Activated naive CD4-positive, alpha-beta T cell treated with anti-CD3 and anti-CD28 coated beads, Interleukin-2, amount 50 U/mL, for 16 hours (primary cell): ENCODE measurements at places on chromosomes 11 and 22.

- no peak for DNase-seq
Observed at GRCh38 chr11:12246147-12246546, 131.2 kb upstream of the PARVA start.

- DNase-seq: peak; percentile 59
Observed at GRCh38 chr11:118917481-118918127, 8.1 kb downstream of the BCL9L start.

GRCh38 chr11:69442807-69443137 is 38.7 kb upstream of the LINC01488 start:
- no peak for DNase-seq

GRCh38 chr22:36913427-36914389 is at the start of gene CSF2RB:
Gene CSF2RB (plus strand): TSS chr22:36913628. CDS start chr22:36922208, 8,580 bp downstream.
- no peak for DNase-seq

GRCh38 chr11:2118677-2119076 is 20.5 kb downstream of the IGF2 start:
- DNase-seq: no peak

DNA sequence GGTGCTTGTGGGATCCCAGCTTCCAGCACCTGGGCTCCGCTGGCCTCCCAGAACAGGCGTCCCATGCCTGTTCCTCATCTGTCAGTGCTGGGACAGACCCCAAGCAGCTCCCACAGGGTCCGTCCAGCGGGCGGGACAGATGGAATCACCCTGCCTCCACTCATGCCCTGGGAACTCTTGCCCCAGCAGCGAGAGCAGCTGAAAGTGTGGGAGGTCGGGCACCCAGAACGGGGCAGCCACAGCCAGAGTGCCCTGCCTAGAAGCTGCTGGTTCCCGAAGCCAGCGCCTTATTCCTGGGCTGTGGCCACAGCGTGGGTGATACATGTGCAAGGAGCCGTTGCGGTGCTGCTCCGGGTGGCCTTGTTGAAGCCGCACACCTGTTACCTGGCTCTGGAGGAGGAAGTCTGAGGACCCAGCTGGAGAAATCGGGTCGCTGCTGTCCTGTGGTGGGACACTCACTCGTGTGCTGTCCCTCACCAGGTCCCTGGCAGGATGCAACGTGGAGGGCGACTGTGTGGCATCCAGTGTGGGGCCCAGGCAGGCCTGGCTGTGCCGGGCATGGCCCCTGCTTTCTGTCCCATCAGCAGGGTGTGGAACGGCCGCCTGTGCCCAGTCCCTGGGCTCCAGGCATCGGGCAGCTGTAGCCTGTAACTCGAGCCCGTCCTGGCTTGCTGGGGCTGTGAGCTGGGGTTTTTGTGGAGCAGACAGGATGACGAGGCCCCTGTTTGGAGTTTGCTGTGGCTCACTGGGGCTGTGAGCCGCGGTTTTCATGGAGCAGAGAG is 16.2 kb downstream of the GRAMD4 start:
- no peak for DNase-seq

DNA sequence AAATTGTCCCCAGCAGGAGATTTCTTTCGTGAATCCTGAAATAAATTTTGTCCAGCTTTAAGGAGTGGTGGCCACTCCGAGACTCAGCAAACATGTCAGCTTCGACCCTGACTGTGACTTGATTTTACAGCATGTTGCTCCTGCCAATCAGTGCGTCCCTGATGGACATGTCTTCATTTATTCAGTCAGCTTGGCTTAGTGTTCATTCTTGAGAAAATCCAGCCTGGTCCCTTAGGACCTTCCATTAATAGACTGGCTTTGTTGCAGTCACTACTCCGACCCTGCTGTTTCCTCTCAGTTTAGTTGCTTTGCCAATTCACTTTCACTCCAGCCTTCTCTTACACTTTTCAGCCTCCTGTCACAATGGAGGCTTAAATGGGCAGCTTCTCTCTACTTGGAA is 30.5 kb downstream of the TMPRSS5 start:
- DNase-seq: no peak

- no peak for DNase-seq
Observed at GRCh38 chr22:38645430-38645829, 10.8 kb downstream of the FAM227A start.

GRCh38 chr11:77510095-77510494 is 36.2 kb upstream of the PAK1 start:
- no peak for DNase-seq

DNA sequence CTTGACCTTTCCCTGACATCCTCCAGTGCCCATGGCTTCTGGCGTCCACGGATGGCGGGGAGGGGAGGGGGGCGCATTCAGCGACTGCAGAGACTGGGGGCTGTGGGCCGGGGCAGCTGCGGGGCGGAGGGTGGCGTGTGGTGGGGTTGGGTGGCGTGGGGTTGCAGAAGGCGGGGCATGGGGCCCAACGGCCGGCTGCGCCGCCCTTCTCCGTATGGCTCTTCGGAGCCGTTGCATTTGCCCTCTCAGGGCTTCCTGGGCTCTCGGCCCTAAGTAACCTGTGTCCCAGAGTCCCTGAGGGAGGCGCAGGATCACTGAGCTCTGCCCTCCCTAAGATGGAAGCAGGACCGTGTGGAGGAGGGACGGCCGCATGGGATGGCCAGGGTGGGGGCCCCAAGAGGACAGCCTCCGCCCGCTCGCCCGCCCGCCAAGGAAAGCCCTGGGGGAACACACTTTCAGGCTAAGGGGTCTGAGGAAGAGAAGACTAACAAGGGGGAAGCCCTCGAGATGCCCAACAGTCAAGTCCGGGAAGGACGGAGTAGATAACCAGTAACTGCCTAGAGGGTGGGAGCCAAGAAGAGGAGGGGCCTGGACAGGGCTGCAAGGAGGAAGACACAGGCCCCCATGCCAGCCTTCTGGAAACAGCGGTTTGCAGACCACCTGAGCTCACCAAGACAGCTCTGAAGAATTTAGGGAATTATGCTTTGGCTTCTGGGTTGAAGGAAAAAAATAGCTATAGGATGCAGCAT is 9.2 kb upstream of the AIFM3 start:
- DNase-seq: no peak

DNA sequence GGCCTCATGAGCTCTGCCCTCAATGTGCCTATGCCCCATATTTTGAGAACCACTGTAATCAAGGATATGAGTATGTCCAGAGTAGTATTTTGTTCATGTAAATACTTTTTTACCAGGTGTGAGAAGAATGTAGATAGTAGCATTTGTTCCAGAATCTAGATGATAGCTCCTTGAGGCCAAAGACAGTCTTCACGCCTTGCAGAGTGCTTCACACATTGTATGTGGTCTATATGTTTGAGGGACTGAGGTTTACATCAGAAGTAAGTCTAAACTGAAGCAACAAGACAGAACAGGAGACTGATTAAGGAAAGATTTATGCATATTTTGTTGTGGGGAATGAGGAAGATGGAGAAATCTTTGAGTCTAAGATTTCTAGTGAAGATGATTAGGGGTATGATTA is 12.5 kb downstream of the CEP57 start:
- DNase-seq: no peak

DNA sequence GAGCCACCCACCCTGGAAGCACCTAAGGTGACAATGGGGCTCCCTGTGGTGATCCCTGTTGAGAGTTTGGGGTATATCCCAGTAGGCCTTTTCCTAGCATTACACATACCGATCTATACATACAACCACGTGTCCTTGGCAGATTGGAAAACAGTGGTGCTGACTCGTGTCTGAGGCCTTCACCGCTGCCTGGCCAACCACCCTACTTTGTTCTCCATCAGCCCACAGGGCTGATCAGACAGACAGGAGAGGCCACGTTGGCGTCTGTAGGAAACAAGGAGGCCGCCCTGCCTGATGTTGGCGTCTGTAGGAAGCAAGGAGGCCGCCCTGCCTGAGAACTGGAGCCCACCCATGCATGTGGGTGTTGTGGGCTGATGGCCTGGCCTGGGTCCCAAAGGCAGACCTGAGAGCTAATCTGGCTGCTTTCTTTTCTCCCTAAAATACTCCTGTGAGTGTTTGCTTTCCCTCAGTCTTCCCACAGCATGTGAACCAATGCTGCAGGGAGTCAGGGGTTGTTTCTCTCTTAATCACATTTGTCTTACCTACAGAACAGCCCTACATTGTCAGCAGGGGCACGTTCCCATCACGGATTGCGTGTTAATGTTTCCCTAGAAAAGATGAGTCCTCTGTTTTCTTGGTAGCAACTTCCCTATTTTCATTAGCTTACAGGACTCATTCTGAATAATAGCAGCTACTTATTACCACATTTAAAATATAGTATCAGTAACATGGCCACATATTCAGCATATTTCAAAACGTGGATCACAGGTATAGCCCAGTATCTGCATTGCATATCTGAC is 57.2 kb downstream of the SBF1 start:
- no peak for DNase-seq

- DNase-seq: no peak
Observed at GRCh38 chr11:73531386-73531785, 66.5 kb downstream of the FAM168A start.

- DNase-seq: no peak
Observed at GRCh38 chr11:69567951-69568808, 72.8 kb upstream of the CCND1 start.

DNA sequence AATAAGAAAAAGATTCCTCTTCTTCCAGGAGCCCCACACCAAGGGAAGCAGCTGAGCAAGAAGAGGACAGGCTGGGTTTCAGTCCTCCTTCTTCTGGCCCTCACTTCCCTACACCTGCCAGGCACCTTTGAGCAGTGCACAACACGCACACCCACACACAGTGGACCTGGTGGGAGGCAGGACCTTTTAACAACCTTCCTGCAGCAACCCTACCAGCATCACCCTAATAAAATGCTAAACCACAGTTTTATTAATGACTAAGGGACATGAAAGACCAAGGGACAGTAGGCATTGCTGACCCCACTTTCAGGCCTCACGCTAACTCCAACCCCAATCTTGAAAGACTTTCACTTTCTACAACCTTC is 12.2 kb downstream of the ARAP1 start:
- DNase-seq: no peak

DNA sequence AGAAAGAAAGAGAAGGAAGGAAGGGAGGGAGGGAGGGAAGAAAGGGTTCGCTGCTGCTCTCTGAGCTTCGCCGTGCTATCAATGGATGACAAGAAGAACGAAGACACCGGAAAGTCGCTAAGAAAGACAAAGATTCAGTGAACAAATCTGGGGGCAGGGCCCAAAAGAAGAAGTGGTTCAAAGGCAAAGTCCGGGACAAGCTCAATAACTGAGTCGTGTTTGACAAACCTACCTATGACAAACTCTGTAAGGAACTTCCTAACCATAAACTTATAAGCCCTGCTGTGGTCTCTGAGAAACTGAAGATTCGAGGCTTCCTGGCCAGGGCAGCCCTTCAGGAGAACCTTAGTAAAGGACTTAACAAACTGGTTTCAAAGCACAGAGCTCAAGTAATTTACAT is 2.9 kb upstream of the TTLL1 start:
- DNase-seq: no peak

- DNase-seq: no peak
Observed at GRCh38 chr11:67347964-67348749, 5.2 kb downstream of the POLD4 start.

GRCh38 chr11:133107136-133107535 is 425.2 kb downstream of the OPCML start:
- DNase-seq: no peak

GRCh38 chr11:1125803-1126202 is 31.9 kb upstream of the MUC5AC start:
- no peak for DNase-seq

DNA sequence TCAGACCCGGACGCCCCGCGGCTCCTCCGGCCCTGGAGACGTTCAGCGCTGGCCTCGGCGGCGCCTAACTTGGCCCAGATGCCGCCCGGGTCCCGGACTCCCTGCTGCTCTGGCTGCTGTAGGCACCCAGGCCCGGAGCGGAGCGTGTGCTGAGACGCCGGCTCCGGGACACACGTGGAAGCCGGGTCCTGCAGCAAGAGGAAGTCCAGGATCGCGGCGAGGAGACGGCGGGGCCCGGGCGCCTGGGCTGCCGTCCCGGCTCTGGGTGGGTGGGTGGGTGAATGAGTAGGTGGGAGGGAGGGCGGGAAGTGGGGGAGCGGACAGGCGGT is 223 bp downstream of the WT1 start:
- DNase-seq: no peak

- DNase-seq: no peak
Observed at GRCh38 chr11:57785072-57785471, 23.5 kb downstream of the CTNND1 start.

- DNase-seq: no peak
Observed at GRCh38 chr11:83102834-83103233, 31.1 kb upstream of the RAB30 start.
